ENCODE measurements at places on chromosomes 1 and 21.

DNA sequence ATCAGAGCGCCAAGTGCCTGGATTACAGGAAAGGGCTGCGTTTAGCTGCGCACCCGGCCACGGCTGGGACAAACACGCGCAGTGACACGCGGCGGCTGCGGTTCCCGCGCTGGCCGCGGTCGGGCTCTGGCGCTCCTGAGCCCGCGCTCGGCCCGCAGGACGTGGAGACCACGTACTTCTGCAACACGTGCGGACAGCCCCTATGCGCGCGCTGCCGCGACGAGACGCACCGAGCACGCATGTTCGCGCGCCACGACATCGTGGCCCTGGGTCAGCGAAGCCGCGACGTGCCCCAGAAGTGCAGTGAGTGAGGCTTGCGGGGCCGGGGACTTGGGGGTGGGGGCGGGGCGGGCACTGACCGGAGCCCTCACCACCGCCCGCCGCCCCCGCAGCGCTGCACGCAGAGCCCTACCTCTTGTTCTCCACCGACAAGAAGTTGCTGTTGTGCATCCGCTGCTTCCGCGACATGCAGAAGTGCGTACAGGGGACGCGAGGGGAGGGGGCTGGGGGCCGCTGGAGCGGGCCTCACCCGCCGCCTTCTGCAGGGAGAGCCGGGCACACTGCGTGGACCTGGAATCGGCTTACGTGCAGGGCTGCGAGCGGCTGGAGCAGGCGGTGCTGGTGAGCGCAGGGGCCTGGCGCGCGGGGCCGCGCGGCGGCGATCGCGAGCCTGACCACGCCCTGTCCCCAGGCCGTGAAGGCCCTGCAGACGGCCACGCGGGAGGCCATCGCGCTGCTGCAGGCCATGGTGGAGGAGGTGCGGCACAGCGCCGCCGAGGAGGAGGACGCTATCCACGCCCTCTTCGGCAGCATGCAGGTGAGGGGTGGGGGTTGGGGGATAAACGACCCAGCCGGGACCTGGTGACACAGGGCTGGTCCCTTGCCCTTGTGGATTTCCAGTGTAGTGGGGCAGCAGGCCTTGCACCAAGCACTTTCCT is 3.1 kb downstream of the RNF207 start:
- DNase-seq: no peak

DNA sequence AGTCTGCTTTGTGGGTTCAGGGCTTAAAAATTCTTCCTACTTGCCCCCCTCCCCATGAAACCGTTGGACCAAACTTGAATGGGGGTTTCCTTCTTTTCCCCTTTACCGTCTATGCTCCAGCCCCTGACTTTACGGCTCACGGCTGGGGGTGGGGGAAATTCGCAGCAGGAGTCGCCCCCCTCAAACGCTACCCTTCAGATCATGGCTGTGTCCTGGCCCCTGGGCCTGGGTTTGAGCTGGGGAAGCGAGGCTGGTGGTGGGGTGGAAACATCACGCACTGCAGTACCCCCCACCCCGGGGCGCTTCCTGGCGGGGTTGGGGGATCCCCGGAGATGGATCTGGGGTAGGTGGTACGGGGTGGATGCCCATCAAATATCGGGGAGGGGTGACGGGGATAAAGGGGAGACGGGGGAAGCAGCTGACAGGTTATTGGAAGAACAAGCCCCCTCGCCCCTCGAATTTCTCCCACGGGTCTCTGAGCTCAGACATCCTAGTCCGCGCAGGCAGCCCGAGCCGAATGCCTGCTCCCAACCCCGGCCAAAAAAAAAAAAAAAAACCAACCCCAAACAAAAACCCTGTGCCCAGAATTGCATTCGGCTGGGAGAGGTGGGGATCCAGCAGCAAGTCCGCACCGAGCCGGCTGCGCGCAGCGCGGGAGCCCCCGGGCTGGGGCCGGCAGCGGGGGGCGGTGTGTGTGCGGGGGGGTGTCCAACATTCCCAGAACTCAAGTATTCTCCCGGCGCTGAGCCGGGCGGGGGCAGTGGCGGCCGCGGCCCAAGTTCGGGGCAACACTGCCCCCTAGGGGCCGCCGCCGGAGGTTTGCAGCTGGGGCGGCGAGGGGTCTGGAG is 59.0 kb upstream of the ACOT11 start:
- peak; percentile 30 for DNase-seq

GRCh38 chr1:155196893-155197638 is 10.6 kb downstream of the THBS3 start:
- DNase-seq: no peak

- DNase-seq: no peak
Observed at GRCh38 chr21:32212116-32212515, 66.7 kb downstream of the MIS18A start.

DNA sequence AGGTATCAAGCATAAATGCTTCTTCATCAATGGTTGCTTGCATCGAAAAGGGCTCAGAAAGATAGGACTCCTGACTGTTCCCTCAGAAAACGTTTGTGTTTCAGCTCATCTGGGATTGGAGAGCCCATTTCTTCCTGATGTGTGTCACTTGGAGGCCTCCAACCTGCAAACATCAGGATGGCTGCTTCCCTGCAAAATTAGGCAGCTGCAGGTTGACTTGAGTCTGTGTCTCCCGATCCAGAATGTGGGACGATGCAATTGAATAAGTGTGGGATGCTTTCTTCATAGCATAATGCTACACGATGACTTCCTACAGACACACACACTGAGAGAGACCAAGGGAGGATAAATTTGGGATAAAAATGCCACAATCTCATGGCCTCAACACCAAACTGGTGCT is 42.2 kb downstream of the OLIG1 start:
- no peak for DNase-seq

Measured in HFF-Myc (cell line).